ENCODE measurements at places on chromosomes 1 and 21. TPM values are rescaled to one million over a fixed set of nuclear protein-coding genes. Genes with fewer than 3 reads are reported as not detected.
A peak's percentile ranks its signal among the peaks of the same experiment; 100 is the strongest.

- no peak for DNase-seq
Observed at GRCh38 chr21:42254651-42255601, 36.0 kb downstream of the ABCG1 start.

OR14K1 gene
- total RNA-seq = not detected

HAO2 gene
- total RNA-seq = not detected

DNA sequence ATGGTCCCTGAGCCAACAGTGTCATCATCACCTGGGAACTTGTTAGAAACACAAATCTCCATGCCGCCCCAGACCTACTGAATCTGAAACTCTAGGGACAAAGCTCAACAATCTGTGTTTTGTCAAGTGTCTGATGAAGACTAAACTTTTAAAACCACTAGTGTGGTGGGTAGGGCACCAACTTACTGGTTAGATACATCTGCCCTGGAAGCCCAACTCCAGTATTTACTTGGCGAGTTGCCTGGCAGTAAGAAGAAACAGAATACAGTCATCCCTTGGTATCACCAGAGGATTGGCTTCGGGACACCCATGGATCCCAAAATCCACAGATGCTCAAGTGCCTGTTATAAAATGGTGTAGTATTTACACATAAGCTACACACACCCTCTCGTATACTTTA, 367.9 kb upstream of the DUSP10 start:
- DNase-seq = no peak

DNA sequence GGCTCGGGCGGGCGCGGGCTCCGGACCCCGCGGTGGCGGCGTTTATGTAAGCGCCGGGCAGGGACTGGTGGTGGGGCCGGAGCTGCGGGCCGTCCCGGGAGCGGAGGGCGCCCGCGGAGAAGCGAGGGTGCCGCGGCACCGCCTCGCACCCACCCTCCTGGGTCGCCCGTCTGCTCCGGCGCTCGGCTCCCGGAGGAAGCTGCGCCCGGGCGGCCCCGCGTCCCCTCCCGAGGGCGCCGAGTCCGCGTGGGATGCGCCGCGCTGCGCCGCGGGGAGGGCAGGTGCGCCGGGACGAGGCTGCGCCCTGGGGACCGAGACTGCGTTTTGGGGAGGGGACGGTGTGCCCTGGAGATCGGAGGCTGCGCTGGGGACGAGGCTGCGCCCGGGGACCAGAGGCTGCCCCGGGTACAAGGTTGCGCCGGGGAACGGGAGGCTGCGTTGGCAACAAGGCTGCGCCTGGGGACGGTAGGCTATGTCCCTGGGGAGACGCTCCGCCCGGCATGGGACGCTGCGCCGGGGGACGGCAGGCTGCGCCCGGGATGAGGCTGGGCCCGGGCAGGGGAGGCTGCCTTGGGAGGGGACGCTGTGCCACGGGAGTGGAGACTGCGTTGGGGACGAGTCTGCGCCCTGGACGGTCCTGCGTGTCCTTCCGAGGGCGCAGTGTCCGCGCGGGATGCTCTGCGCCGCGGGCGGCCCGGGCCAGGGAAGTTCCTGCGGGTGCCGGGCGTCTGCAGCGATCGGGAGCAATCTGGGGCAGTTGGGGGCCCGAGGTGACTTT, 627 bp downstream of the ADARB1 start:
- no peak for DNase-seq

GRCh38 chr1:232744847-232745246, 60.4 kb upstream of the MAP10 start:
- no peak for DNase-seq

- DNase-seq = no peak
Observed at GRCh38 chr1:95408507-95409136, 174.6 kb downstream of the RWDD3 start.

DNA sequence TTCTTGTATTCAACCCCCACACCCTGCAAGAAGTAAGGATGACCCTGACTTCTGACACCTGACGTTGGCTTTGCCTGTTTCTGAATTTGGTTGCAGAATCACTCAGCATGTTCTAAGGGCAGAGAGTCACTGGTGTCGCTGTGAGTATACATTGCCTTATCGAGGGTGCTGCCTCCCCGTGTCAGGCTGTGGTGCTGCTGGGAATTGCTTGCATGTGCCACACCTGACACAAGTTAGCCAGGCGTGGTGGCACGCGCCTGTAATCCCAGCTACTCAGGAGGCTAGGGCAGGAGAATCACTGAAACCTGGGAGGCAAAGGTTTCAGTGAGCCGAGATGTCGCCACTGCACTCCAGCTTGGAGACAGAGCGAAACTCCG, 45.9 kb downstream of the WDR4 start:
- peak; percentile 72 for DNase-seq

NID1 gene
- not detected for total RNA-seq

FCN3 gene
- not detected for total RNA-seq

DNA sequence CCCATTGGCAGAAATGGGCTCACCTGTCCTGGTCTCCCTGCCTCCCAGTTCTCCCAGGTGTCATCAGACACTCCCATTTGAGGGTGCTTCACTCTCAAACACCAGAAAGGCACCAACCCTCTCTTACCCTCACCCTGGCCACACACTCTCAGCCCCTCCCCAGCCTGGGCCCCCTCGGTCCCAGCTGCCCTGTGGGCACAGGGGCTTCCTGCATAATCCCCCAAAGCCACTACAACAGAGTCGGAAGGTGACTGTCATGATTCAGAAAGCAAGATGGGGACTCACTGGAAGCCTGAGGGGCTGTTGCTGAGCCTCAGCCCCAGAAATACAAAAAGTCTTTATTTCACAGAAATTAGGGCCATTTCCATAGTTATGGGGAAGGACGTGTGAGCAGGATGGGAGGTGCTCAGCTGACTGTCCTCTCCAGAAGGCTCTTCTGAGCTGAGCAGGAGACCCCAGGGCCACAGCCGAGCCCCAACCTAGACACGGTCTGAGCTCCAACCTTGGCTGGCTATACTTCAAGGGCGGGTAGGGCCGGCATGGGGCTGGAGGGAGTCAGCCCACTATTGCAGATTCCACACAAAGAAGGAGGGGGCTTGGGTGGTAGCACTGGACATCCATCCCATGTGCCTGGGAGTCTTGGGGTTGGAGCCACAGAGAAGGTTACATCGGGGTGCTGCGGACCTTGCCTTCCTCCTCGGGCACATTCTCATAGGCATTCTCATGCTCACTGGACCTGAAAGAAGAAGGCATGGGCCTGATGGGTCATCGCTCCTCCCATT, 6.3 kb downstream of the PDZK1IP1 start:
- peak; percentile 21 for DNase-seq

AMY2A gene
- total RNA-seq = not detected

- DNase-seq = no peak
Observed at GRCh38 chr1:2215909-2216766, 12.0 kb upstream of the SKI start.

DNA sequence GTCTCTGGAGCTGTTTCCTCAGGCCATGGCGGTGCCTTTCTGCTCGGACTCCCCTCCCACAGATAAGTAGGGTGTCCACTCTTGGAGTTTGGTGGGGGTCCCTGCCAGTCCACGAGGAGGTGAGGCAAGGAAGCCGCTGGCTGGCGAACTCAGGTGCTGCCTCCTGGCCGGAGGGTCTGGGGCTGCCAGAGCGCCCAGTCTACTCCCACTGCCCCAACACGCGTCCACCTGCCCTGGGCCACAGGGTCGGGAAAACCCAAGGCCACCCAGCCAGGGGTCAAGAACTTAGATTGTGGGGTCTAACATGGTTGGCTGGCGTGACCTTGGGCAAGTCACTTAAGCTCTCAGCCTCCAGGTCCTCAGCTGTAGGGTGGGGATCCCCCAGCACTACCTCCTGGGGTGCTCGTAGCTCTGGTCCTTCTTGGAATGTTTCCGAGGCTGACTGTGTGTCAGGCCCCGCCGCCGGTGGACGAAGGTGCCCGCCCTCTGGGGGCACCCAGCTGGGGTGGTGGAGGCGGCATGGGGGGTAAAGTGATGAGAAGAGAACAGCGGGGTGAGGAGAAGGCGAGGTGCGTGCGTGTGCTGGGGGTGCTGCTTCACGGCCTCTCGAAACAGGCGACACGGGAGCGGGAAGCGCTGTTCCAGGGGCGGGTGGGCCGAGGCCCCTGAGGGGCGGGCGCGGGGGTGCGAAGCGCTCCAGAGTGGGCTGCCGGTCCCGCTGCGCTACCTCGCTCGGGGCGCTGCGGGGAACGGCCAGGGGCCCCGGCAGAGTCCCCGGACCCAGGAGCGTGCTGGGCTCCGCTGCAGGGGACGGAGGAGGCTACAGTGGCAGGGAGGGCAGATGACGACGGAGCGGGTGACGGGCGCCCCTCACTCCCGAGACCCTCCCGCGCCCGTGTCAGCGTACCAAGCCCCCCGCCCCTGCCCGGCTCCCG, 1.2 kb downstream of the SH2D5 start:
- peak; percentile 42 for DNase-seq

GRCh38 chr1:4971666-4972065, 317.3 kb downstream of the AJAP1 start:
- DNase-seq = no peak

GRCh38 chr1:217077426-217077825, 354.2 kb upstream of the ESRRG start:
- DNase-seq = no peak

DNA sequence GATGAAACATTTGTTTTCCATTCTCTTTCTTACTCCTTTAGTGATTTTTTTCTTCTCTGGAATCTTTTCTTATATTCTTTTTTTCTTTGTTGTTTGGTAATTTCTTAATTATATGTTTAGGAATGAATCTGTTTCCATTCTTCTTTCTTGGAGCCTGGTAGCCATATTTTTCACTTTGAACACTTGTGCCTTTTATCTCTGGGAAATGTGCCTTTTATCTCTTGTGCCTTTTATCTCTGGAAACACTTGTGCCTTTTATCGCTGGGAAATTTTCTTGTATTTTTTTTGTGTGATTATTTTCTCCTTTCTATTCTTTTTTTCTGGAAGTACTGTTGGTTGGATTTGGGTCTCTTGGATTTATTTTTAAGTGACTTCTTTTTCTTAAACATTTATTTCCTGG, 118.2 kb downstream of the LEPR start:
- DNase-seq = no peak

IVL gene
- not detected for total RNA-seq

DNA sequence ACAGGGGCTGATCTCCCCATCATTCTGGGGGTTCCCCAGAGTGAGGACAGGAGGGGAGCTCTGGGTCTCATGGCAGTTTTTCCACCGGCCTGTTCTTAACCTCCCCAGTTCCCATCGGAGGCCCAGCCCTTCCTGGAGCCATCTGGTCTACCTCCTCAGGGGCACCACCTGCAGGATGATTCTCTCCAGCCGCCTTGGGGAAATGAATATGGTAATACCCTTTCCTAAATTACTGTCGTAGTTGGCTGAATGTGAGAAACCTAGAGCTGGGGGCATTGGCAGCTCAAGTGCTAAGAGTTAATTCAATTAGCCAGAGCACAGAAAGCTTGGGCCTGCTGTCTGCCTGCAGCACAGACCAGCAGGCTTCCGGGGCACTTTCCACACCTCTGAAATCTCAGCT, 64.9 kb downstream of the TAS1R2 start:
- DNase-seq = no peak

FAM151A gene
- not detected for total RNA-seq

GRCh38 chr1:11566042-11566850, 87.3 kb downstream of the DISP3 start:
- peak; percentile 88 for DNase-seq

GRCh38 chr1:181113059-181113641, 24.6 kb downstream of the IER5 start:
- DNase-seq = no peak

DNA sequence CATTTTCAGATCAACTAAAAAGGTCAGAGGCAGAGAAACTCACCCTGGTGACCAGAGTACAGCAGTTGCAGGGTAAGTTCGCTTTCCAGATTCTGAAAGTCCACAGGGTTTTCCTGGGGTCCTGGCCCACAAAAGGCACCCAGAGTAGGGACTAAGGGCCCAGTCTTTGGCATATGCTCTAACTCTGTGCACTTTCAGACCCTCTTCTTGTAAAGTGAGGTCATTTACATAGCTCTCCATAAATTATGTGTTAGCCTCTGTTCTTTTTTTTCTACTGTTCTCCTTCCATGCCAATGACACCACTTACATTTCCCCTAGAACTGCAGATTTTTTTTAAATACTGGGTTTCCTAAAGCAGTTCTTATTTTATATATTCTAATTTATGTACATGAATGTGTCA, 6.3 kb downstream of the C1orf74 start:
- DNase-seq = no peak

DNA sequence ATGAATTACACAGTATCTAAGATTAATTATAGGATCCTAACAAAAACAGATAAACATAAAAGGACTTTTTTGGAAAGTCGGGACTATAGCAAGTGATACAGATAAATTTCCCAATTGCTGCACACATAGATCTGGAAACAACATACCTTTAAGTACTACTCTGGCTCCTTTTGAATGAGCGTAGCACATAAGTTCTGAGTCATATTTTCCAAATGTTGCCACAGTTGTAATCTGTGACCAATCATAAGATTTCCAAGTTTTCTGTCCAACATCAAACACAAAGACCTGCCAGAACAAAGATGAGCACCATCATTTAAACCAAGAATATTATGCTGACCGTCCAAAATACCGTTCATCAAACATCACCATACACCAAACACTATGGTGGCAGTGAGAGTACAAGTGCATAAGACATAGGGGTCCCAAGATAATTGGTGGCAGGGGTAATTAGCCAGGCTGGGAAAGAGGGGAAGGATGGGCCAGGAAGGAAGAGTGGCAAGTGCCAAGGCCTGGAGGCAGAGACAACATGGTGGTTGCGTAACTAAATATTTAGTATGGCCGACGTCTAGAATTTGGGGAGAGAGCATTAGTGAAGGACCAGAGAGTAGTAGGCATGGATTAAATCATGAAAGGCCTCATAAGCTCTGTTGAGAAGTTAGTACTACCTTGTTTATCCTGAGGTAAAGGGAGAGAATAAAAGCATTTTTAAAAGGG, 3.6 kb downstream of the CTBS start:
- DNase-seq = no peak

DNA sequence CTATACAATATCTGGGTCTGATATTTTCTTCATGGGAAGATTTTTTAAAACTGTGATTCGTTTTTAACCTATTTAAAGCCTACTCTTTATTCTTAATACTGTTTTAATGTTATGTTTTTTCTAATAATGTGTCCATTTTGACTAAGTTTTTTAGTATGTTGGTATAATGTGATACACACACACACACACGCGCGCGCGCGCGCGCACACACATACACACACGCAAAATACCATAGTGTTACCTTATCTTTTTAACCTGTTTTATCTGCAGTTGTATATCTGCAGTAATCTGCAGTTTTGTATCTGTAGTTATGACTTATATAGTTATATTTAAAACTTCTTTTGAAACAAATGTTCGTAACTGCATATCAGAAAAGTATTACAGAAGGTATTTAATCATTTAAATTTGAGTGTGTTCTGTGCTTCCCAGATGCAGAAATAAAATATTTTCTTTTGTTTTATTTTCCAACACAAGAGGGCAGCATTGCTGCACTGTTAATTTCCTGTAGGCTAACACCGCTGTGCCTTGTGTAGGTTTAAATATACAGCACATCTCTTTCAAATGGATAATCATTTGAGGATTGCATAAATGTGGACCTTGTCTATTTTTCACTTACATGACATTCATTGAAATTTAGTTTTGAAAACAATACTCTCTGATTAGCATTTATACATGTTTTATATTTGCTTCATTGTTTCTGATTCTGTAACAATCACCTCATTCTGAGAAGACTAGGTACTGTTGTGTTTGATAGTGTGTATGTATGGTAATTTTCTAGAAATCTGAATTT, 166.1 kb downstream of the PDE4B start:
- peak; percentile 85 for DNase-seq

- DNase-seq = no peak
Observed at GRCh38 chr21:45582128-45582527, 39.9 kb upstream of the SLC19A1 start.

RXFP4 gene
- total RNA-seq = not detected

NUDT17 gene
- total RNA-seq = 2.9 TPM
